Heart left ventricle (tissue), 16 donors: ENCODE measurements at places on chromosomes 6 and 20. TPM values are rescaled to one million over a fixed set of nuclear protein-coding genes. Genes with fewer than 3 reads are reported as not detected.

Gene EPB41L1
- 7.1 TPM for polyA plus RNA-seq

Gene BFSP1
- polyA plus RNA-seq = 0.30 TPM

Gene KCNG1
- polyA plus RNA-seq = 0.64 TPM

Gene RPL10A
- polyA plus RNA-seq = 356 TPM

Gene ZKSCAN3
- 1.8 TPM for polyA plus RNA-seq

Gene KCNK5
- polyA plus RNA-seq = 0.27 TPM
